ENCODE measurements at places on chromosomes 11 and 22.

DNA sequence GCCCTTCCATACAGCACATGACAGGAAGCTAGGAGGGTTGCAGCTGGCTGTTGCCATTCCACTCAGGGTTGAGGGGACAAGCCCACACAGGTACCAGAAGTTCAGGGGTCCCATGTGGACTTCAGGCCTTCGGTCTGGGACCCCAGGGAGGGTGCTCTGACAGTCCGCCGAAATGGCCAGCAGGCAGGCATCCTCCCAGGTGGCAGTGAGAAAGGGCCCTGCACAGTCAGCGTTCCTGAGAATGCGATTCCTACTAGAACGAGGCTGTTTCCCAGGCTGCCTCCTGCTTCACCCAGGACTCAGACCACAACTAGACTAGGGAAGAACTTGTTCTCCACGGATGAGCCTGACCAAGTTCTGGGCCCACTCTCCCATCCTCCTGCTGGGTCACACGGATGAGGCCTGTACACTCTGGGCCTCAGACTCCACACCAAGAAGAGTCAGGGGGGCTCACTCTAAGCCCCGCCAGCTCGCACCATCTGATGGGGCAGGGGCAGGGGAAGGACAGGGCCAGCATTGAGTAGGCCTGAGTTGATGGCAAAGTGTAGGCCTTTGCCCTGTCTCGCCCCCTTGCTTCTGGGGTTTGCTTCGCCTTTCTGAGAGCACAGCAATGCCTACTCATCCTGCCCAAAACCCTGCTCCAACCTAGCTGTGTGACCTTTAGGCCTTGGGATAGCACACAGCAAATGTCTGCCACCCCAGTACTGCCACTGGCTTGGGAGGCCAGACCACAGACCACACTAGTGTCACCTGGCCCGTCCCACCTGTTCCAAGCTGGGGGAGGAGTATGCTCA lies 14.0 kb downstream of the KCNQ1OT1 start:
- DNase-seq, result no peak

GRCh38 chr22:37330200-37331033 lies 48.1 kb downstream of the CYTH4 start:
- no peak for DNase-seq

GRCh38 chr11:46357483-46357936 lies 10.2 kb downstream of the DGKZ start:
- DNase-seq, result no peak

GRCh38 chr22:28650463-28650862 lies 29.2 kb downstream of the TTC28 start:
- no peak for DNase-seq

GRCh38 chr11:37929100-37929653 lies 1331.1 kb upstream of the RAG2 start:
- DNase-seq, result no peak

DNA sequence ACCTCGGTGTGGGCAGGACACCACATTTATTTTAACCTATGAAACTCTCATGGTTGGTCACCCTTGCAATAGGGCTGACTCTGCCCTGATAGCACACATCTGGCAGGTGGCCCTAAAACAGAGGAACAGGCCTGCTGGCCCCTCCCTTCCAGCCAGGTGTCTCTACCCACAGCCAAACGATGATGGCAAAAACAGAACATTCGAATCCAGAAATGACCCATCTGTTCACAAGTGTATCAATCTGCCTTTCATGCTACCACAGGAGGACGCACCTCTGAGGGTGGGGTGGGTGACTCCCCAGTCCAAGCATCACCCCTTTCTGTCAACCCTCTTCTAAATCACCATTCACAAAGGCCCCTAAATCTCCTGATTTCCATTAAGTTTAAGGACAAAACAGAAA lies 118.1 kb downstream of the ETS1 start:
- DNase-seq, result no peak

- DNase-seq, result no peak
Measured at GRCh38 chr11:27699926-27700350, 317 bp downstream of the BDNF start.

DNA sequence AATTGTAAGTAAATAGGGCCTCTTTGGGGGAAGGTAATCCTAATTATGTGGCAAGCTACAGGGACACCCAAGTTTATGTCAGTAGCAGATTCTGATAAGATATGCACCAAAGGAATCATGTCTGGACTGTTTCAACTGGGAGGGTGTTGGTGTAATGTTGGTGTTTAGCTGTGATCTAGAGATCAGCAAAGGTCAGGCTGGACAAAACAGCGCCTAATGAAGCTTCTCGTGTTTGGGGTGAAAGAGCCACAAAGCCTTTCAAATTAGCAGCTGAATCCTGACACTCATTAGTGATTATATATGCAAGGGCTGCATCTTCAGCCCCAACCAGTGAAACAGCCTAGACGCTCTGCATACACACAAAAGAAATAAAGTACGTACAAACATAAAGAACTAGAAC lies 106.3 kb downstream of the MPPED2 start:
- DNase-seq, result no peak

Data from skin of body (tissue), 3 donors.